B cell (primary cell): ENCODE measurements at places on chromosomes 13 and 19. TPM values are rescaled to one million over a fixed set of nuclear protein-coding genes. Genes with fewer than 3 reads are reported as not detected.

SULT2A1 gene
- total RNA-seq: not detected in 2 replicates

PRR22 gene
- 5.4 and 5.6 TPM in 2 replicates for total RNA-seq

C19orf85 gene
- total RNA-seq: not detected in 2 replicates

ZNF550 gene
- total RNA-seq: 31.1 and 38.1 TPM in 2 replicates

TFPT gene
- total RNA-seq: 10.4 and 12.7 TPM in 2 replicates

LYL1 gene
- 124 and 125 TPM in 2 replicates for total RNA-seq

ADGRE3 gene
- total RNA-seq: 0.17 TPM in 1 of 2 replicates, not detected in the other

F7 gene
- not detected in 2 replicates for total RNA-seq

CGB5 gene
- not detected in 2 replicates for total RNA-seq

TDRD3 gene
- 23.7 and 27.3 TPM in 2 replicates for total RNA-seq

GNA15 gene
- 0.37 TPM in 1 of 2 replicates, not detected in the other for total RNA-seq
